ENCODE measurements at places on chromosomes 13 and 19.
A peak's percentile ranks its signal among the peaks of the same experiment; 100 is the strongest.

GRCh38 chr19:12785431-12786031 is 5.8 kb upstream of the JUNB start:
- DNase-seq, result no peak

DNA sequence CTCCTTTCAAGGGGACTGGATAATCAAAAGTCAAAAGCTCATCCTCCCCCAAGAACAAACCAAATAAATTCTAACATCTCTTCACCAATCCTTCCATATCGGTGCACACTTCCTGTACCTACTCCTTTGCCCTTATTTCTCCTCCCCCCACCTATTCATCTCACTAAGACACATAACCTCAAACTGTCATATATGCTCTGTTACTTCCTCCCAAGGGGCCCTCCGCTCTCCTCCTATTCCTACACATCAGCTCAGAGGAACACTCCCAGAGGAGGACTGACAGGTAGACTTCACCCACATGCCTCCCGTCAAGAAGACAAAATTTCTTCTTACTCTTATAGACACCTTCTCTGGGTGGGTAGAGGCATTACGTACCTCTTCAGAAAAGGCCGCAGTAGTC is 48.1 kb downstream of the ZNF93 start:
- DNase-seq, result no peak

GRCh38 chr19:2507109-2507508 is 31.2 kb downstream of the GADD45B start:
- peak; percentile 76 for DNase-seq

GRCh38 chr19:14023404-14024235 is 4.3 kb upstream of the RLN3 start:
- DNase-seq, result peak; percentile 73

GRCh38 chr19:11337080-11337479 is 2.4 kb downstream of the RAB3D start:
- no peak for DNase-seq

GRCh38 chr19:47848823-47849473 is 10.1 kb upstream of the TPRX2 start:
- no peak for DNase-seq

DNA sequence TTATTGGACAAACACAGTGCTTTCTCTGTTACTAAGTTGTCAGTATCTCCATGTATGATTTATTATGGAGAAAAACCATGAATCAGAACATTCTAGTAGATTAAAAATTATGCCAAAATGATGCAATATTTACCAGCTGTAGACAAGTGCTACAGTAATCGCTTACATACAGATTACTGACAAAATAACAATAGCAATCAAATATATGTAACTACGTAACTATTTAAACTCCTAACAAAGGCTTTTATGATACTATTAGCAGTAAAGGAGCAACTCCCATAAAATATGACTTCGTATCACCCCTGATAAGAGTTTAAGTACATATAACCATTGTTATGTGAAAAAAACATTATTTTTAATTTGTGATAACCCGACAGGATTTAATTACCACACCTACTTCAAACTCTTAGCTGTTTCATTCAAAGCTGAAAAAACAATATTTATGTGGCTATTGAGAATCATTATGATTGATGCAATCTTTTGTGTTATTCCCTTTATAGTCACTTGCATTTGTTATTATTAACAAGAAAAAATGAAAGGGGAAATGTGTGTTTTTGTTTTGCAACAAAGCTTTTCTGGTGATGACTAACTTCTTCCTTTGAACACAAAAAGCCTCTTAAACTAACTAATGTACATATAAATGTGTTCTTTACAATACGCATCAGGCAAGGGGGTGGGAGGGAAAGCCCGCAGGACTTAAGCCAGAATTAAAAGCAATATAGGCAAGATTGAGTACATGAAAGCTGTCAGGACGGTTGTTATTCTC is 147.4 kb downstream of the ABCC4 start:
- DNase-seq, result no peak

- no peak for DNase-seq
Observed at GRCh38 chr19:45079911-45080370, 881 bp downstream of the GEMIN7 start.

DNA sequence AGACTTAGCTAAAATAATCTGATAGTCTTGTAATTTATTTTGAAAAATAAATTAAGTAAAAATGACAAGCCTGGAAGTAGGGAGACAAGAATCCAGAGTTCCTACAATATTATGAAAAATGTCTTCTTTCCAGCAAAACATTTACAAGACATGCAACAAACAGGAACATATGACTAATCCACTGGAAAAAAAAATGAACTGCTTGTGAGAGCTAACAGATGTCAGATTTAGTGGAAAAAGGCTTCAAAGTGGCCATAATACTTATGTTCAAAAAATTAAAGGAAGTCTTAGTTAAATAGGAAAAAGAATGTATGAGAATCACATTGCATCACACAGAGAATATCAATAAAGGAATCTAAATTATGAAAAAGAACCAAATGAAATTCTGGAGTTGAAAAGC is 2082.0 kb upstream of the PCDH20 start:
- DNase-seq, result no peak

GRCh38 chr19:7795555-7796161 is 32.6 kb downstream of the CLEC4M start:
- DNase-seq, result no peak

- no peak for DNase-seq
Observed at GRCh38 chr13:112902669-112903068, 66.3 kb upstream of the MCF2L start.

DNA sequence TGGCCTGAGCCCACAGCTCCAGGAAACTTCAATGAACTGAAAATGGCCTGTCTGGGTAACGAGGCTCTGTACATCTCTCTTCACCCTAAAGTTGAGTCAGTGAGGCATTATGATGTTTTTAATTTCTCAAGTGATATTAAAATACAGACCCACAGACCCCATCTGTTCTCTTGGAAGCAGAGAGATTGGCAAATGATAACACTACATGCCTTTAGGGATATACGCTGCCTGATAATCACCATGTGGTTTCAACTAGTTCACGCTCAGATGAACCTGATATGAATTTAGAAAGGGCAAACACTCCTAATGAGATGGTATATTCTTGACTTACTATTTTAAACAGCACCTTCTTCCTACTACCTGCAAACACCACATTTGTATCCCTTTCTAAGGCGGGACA is 127.5 kb downstream of the RFC3 start:
- no peak for DNase-seq

- DNase-seq, result no peak
Observed at GRCh38 chr19:17210296-17210695, 4.9 kb upstream of the USE1 start.

- no peak for DNase-seq
Observed at GRCh38 chr13:105342281-105342820, 1193.1 kb downstream of the EFNB2 start.

DNA sequence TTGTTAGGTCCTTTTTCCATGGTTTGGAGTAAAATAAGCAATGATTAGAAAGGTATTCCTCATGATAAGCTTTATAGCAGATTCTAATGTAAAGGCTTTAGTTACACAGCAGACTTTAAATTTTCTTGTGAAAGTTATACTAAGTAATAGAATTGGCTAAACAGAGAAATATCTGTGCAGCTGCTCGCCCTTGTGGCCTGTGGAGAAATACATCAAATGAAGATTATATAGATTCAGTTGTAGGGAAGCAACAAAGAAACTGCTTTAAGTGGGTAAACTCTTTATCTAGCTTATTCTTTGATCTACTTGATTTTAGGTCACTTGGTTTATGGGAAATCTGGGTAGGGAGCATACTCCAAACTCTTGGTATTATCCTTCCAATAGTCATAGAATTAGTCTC is 1269.7 kb upstream of the SPRY2 start:
- no peak for DNase-seq

DNA sequence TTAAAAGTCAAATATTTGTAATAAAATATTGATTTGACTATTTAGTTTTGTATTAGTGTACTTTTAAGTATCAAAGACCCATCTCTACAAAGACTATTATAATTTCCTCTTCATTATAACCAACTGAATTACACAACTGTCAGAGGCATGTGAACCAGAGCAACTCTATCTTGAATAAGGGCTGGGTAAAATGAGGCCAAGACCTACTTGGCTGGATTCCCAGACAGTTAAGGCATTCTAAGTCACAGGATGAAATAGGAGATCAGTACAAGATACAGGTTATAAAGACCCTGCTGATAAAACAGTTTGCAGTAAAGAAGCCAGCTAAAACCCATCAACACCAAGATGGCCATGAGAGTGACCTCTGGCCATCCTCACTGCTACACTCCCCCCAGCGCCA is 36.2 kb upstream of the ATP12A start:
- DNase-seq, result no peak

- DNase-seq, result no peak
Observed at GRCh38 chr19:35066121-35066520, 24.6 kb downstream of the HPN start.

GRCh38 chr13:80603351-80603750 is 262.4 kb upstream of the SPRY2 start:
- DNase-seq, result no peak

DNA sequence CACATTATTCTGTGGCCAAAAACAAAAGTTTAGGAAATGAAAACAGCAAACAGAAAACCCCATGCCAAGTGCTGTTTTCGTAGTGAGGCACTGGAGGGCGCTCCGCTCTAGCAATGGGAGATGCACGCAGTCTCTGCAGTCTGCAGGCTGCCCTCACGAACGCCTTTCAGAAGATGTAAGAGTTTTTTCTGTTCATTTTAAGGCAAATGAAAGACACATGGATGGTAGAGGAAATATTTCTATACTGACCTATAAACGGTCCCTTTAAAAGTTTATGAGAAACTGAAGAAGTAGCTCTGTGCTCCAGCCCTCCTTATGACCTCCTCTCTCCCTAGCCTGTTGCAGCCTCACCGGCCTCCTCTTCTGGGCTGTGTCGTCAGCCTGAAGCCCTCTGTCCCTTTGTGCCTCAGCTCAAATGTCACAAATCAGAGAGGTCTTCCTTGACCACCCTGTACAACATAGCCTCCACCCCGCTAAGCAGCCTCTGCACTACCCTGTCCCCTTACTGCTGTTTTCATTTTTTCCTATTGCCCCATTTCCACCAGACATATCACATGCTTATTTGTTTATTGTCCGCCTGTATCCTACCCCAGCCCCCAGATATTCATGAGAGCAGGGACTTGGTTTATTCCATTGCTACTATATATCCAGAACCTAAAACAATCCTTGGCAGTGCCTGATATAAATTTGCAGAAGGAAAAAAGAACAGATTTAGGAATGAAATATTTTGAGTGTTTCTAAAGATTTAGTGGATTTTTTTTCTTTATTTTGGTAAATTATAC is 116.4 kb downstream of the TM9SF2 start:
- DNase-seq, result no peak

DNA sequence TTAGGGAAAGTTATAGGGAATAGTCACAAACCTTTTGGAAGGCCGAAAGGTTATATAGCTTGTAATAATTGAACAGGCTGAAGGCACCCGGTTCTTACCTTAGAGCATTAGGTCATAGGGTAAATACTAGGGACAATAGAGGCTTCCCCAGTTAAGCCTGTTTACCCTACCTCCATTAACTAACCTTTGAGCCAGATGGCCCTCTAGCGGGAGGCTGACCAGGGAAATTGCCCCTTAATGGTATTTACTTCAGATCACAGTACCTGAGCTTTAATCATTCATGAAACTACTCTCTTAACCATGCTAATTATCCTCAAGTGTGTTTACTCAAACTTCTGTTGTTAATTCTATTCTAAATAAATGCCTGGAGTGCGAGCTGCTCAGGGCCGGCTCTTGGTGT is 20.4 kb upstream of the ZNF83 start:
- DNase-seq, result no peak

- no peak for DNase-seq
Observed at GRCh38 chr13:30846866-30847265, 59.2 kb upstream of the MEDAG start.

DNA sequence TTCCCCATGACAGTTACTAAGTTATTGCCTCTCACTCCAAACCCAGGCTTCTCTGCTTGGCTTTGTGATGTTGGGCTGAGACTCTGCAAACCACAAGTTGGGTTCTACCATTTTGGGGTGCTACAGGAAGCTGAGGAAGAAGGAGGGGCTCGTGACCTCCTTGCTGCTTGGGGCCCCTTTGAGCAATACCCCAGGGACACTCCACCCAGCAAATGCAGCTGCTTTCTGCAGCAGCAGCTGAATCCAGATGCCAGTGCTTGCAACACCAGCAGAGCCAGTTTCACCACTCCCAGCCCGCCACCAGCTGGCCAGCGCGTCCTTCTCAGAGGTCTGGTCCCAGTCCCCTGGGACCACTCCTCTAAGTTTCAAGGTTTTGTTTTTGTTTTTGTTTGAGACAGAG is 22.0 kb upstream of the UBAC2 start:
- DNase-seq, result no peak

GRCh38 chr13:66048888-66049287 is 1181.2 kb downstream of the PCDH9 start:
- no peak for DNase-seq

- no peak for DNase-seq
Observed at GRCh38 chr19:48750351-48750750, 2.1 kb downstream of the FUT1 start.

DNA sequence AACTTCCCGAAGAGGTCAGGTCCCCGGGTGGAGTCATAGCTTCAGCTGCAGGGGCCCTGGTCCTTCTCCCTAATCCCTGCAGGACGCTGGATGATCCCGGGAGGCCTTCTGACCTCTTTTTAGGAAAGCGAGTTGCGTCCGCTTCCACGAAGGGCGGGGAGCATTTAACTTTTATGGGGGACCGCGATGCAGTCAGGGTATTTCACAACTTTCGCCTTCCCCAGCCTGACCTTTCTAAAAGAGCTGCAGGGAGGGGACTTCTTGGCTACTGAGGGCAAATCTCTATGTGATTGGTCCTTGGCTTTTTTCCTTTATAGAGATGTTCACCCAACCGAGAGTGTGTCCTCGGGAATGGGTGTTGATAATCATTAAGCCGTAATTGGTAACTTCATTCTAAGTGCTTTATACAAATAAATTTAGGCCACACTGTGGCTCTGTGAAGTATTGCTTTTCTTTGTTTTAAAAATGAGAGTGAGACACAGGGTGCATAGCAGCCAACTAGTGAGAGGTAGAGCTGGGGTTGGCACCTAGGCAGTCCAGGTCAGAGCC is 778 bp downstream of the ZNF230 start:
- peak; percentile 15 for DNase-seq

DNA sequence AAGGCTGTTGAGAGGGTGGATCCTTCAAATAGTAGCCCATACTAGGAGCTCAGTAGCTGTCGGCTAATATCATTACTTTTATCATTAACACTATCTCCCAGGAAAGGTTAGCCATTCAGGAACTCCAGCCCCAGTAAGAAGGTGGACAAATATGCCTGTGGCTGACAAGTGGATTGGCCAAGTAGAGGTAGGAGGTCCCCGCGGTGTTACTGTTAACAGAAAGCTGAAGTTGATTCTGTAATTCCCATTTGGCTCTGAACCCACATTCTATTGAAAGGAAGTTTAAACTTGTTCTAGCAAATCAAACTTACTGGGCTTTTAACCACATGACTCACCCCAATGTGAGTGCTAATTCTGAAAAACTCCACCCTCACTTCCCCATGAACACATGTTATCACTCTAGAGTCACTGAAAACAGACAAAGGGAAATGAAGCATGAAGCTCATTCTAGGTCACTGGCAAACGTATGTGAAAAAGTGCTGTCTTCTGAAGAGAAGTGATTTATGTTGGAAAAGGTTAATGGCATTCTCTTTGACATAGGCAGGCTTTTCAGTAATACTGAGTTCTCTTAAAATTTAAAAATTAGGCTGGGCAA is 273.5 kb downstream of the FGF14 start:
- DNase-seq, result no peak

- no peak for DNase-seq
Observed at GRCh38 chr19:48806818-48807589, 3.8 kb downstream of the BCAT2 start.

- DNase-seq, result no peak
Observed at GRCh38 chr19:28037186-28037585, 1175.8 kb downstream of the UQCRFS1 start.
